OCI-LY7 (cell line): ENCODE measurements at places on chromosomes 5 and 9.

GRCh38 chr5:40985501-40985900, 76.2 kb downstream of the C7 start:
- DNase-seq, result no peak

DNA sequence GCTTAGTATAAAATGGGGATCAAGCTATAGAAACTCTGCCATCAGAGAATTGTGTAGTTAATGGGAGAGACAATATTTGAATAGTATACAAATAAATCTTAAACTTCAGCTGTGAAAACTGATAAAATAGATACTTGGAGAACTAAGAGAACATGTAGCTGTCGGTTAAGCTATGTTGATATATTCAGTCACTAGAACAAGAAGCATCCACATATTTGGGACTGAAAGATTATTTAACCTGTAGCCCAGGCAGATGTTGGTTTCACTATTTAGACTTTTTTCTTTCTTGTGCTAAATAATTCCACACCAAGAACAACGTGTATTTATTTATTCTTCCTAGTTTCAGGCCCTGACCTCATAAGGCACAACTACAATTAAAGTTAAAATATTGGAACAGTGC, 521.0 kb upstream of the CCNG1 start:
- no peak for DNase-seq

- DNase-seq, result peak; percentile 53
Observed at GRCh38 chr9:37417252-37417803, 5.2 kb upstream of the GRHPR start.

DNA sequence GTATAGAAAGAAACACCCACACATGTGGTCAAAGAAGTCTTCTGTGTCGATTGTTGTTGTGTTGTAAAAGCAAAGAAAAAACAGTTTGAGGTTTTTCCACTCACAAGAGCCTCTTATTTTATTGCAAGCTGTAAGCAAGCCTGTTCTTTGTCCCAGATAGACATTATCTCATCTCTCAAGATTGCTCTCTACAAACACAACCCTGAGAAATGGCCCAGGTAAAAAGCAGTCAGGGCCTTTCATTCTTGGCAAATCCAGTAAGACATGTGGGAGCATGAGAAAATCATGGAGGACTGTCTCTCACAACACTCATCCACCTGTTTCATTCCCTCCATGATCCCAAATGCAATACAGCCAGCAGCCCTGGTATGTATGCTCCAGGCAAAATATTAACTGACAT, 286.6 kb upstream of the POU5F2 start:
- no peak for DNase-seq

DNA sequence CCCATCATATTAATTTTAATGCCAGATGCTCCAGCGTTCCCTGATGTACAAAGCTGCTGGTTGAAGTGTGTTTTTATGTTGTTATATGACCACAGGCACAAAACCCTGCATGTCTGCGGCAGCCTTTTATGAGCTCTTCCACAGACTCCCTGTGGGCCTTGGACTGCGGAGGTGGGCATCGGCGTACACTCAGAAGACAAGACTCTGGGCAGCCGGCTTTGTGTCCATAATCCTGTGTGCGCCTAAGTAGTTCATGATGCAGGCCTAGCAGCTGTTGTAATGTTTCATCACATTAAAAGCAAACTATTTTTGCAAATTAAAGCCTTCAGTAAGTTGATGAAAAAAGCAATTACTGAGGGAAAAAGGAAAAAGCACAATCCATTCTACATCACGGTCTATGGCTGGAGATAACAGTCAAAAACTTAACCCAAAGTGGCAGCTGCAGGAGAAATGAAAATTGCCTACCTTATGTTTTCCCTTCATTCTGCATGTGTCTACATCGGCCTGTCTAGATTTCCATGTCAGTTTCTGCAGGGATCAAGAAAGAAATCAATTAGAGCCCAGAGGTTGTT, 78.8 kb downstream of the SEMA6A start:
- no peak for DNase-seq
